ENCODE measurements at places on chromosomes 12 and 14. TPM values are rescaled to one million over a fixed set of nuclear protein-coding genes. Genes with fewer than 3 reads are reported as not detected.

The ERP27 gene
- total RNA-seq: not detected

The CRY1 gene
- 36.9 TPM for total RNA-seq

The SYT1 gene
- 168 TPM for total RNA-seq

The CD27 gene
- 0.63 TPM for total RNA-seq

The OR6S1 gene
- total RNA-seq: not detected

The BCL2L14 gene
- not detected for total RNA-seq

The CCDC175 gene
- total RNA-seq: 3.4 TPM

The TMEM19 gene
- total RNA-seq: 47.9 TPM

The MARCHF9 gene
- total RNA-seq: 18.8 TPM

All from parietal lobe (tissue), 2 donors.